Right renal pelvis (tissue), 4 donors: ENCODE measurements at places on chromosomes 4 and X. TPM values are rescaled to one million over a fixed set of nuclear protein-coding genes. Genes with fewer than 3 reads are reported as not detected.

GRCh38 chr4:174023641-174024040 lies 259.8 kb downstream of the FBXO8 start:
- DNase-seq = no peak

The HTRA3 gene
- polyA plus RNA-seq = 17.1 TPM

GRCh38 chrX:73850124-73851013 lies 287.4 kb downstream of the CHIC1 start:
- DNase-seq = no peak

- DNase-seq = no peak
Observed at GRCh38 chr4:111204797-111205196, 581.9 kb upstream of the PITX2 start.

DNA sequence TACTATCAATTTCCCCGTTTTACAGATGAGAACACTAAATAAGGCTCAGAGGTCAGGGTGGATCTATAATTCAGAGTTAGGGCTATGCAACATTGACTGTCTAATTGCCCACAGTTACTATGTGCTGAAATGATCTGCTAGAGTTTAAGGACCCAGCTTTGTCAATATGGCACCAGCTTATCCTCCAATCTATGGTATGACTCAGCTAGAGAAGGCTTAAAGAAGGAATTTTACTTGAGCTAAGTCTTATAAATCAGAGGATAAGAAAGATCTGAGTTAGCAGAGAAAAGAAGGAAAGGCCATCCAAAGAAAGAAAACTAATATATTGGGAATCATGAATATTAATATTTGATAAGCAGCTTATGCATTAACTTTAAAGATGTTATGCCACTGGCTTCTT lies 78.1 kb downstream of the ASB9 start:
- no peak for DNase-seq

The ESX1 gene
- polyA plus RNA-seq = not detected

GRCh38 chrX:79361192-79361870 lies 5.8 kb downstream of the ITM2A start:
- no peak for DNase-seq

DNA sequence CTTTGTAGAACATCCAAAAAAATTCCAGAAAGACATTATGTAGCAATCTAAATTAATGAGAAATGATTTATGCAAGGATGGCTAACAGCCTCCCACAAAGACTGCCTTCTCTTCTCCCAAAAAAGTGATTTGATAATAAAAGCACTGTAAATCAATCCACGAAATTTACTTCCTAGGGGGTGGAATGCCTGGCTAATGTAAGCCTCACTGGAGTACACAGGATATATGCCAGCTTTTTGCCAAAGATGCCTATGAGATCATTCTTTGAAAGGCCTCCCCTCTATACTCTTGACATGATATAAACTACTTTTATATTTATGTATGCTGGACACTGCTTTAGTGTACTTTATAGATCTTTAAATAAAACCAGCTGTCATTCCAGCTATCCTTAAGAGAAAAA lies 211.1 kb downstream of the ADAMTS3 start:
- no peak for DNase-seq

- DNase-seq = no peak
Observed at GRCh38 chr4:106746451-106746850, 289.7 kb downstream of the DKK2 start.

The SLITRK4 gene
- 14.3 TPM for polyA plus RNA-seq

DNA sequence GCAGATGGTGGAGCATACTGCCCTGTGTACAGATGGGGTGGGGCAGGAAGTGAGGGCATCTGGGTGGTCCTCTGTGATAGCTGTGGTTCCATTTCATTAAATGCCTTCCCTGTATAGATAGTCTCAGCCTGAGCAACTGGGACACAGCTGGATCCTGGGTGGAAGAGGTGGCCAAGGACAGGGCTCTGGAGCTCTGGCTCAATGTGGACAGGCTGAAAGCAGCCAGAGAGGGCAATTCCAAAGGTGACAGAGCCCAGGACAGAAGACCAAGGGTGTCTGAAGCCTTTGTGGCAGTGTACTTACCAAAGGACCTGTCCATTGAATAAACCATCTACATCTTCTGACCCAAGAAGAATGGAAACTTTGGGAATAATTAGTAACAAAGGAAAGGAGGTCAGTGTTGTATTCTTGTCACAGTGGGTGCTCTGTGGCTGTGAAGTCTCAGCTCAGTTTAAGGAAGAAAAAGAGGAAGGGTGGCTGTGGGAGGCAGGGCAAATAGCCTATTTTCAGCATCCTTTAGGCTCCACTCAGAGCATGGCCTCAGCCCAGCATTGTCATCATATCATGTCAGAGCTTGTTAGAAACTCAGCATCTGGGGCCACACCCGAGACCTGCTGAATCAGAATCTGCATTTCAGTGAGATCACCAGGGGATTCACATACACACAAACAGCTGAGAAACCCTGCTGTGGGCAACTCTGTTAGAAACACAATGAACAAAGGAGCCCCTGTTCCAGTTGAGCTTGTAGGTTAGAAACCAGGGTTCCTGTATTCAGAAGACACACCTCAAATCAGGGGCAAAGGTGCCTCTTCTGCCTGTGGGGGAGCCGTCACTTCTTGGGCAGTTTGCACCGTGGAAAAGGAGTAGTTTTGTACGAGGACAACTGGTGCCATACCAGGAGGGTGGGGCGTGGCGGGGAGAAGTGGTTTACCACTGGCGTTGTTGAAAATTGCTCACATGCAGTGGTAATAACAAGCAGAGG lies 168.6 kb downstream of the PTTG2 start:
- no peak for DNase-seq

The RHOH gene
- 0.28 TPM for polyA plus RNA-seq

DNA sequence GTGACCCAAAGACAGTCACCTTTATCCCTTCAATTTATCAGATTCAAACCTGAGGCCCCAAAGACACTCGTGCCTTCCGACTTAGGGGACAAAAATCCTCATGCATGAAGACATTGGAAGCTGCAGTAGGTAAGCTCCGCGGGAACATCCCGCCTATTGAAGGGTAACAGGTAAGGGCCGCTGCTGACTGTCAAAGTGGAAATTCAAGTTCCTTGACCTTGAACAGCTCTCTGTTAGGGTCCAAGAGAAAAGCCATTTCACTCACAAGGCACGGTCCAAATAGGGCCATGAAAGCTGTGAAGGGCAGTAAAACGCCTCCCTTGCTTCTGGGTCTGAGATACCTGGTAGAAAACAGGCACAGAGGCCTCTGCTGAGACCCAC lies 34.2 kb downstream of the CCDC149 start:
- DNase-seq = no peak

DNA sequence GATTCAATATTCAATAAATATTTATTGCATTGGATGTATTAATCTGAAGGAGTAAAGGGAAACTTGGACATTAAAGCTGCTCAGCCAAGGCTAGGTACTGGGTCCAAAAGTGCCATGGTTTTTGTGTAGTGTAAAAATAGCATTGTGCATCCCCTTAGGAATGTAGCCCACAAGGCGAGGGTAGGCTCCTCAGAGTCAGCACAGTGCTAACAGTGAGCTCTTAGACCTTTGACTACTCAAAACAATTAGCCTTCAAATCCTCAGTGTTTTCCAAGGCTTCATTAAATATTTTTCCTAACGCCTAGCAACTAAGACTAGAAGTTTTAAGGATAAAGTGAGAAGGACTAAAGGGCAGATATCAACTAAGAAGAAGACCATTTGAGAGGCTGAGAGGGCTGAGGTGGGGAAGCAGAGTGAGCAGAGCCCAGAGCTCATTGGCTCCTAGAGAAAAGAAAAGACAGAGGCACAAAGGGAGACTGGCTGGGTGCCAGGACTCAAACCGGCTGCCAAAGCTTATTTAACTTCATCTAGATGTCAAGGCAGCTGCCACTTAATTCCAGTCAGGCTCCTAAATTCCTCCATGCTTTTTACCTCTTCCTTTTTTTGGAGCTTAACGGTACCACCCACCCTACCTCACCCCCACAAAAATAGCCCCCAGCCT lies 17.0 kb downstream of the PRKG2 start:
- DNase-seq = no peak

- no peak for DNase-seq
Observed at GRCh38 chr4:2858451-2859217, 15.0 kb downstream of the ADD1 start.

GRCh38 chr4:38723114-38723513 lies 59.1 kb downstream of the KLF3 start:
- no peak for DNase-seq

GRCh38 chr4:8069102-8069752 lies 89.4 kb downstream of the ABLIM2 start:
- DNase-seq = no peak

GRCh38 chr4:153209410-153209809 lies 5.2 kb downstream of the TRIM2 start:
- DNase-seq = no peak

DNA sequence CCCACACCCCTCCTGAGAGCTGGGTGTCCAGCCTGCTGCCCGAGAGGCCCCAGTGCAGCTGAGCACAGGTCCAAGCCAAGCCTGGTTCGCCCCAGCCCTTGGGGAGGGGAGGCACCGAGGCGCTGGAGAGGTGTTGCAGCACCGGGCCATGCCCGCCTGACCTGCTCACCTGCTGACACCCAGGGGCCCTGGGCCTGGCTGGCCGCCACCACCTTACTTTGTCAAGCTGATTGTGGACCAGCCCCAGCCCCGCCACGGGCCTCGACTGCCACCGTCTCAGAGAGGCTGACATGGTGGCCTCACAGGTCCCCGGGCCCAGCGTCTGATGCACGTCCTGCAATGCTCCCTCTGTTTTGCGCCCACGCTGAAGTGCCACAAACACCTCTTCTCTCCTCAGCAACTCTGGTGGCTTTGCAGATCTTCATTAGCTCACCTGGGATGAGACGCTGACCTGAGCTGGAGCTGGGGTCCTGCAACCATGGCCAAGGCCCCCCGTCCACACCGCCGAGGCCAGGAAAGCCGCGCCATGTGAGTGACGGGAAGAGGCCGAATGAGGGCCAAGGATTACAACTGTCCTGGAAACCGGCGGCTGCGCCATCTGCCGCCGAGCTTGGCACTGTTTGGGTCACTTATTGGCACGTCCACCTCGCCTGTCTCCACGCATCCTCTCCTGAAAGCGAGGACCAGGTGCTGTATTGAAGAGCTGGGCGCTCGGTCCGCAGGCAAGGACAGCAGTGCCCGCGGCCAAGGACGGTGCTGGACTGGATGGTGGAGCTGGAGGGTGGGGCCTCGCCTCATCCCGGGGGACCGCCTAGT lies 7.6 kb downstream of the CPLX1 start:
- DNase-seq = no peak

The PAK3 gene
- 6.6 TPM for polyA plus RNA-seq

DNA sequence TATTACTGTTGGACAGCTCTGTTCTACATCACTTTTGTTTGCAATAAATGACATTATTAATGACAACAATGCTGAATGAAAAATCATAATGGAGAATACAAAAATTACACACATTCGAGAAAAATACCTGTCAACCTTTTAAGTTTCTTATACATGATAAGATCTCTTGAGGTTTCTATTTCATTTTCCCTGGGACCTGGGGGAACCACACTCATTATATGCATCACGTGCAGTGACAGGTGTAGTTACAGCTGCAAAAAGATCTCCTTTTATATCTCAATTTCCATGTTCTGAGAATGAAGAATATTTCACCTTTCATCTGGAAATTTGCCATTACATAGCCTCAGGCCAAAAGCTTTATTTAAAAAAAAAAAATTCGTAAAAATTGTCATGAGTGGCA lies 1347.0 kb upstream of the AGA start:
- no peak for DNase-seq

- DNase-seq = no peak
Observed at GRCh38 chr4:103204111-103204510, 6.0 kb upstream of the CENPE start.

The ARMCX2 gene
- polyA plus RNA-seq = 102 TPM

The DRP2 gene
- 1.9 TPM for polyA plus RNA-seq

The TMPRSS11A gene
- polyA plus RNA-seq = 0.03 TPM

The UGT2B10 gene
- 0.40 TPM for polyA plus RNA-seq

DNA sequence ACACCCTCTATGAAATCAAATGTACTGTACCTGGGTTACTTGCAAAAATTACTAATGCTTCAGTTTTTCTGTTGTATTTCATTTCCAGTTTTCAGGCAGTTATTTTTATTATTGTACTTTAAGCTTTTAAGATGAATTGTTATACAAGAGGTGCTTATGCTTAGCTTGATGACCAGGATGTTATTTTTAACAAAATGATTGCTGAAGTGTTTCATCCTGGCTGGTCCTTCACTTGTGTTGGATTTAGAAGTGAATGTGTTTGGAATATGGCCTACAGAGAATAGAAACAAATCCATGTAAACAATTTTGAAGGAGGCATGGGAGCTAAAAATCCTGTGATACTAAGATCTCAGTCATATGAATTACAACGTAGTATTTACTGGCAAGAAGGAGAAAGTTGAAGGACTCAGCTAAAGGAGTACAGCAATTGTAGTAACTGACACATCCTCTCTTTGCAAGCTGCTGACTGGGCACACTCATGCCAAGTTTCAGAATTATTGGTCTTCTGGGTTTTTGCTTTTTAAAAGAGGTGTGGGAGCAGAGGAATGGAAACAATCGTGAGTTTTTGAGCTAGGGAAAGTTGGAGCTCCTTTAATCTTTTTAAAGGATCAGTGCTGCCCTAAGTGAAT lies 9.2 kb downstream of the UBE2A start:
- no peak for DNase-seq

The C4orf50 gene
- 0.01 TPM for polyA plus RNA-seq

DNA sequence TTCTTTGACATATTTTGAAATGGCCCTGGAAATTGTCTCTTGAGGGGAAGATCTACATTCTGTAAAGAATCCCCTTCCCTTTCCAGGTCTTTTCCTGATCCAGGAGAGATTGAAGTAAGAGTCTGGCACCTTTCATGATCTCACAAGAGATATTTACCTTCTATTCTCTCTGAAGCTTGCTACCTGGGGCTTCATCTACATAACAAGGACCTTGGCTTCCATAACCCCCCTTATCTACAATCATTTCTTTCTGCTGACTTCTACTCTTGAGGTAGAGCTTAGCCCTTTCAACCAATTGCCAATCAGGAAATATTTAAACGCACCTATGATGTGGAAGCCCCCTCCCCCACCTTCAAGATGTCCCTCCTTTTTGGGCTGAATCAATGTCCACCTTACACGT lies 383.7 kb upstream of the MAGEB18 start:
- no peak for DNase-seq

DNA sequence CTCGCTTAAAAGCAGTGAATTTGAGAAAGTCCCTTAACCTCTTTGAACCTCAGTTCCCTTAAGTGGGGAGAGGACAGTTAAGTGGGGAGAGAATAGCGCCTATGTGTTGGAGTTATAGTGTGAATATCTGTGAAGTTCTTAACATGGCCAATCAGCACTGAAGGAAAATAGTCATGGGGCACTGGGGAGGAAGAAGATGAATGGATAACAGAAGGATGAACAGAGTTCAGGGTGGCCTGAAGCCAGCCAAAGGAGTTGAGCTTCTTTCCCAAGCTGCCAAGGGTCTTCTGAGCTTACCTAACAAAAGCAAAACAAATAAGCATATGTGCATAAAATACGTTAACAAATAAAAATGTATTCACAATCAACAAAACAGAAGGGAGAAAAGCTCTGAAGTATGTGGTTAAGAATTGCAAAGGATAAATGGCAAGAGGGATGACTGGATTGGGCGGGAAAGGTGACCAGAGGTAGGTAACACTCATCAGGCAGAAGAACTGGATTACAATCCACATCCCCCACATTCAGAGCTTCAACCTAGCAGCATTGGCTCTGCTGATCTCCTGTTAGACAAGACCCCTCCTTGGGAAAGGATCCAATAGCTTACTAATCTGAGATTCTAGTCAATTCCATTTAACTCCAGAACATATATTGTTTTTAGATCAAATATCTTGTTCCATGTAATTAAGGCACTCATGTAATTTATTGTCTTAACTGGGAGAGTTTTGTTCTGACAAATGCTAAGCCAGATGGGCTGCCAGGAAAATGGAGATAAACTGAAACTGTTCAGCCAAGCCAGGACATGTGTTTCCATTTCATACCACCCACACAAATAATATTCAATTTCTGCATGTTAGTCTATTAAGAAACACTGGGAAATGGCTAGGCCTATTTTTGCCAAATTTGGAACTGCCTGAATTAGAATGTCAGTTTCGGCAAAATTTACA lies 221.2 kb downstream of the LDB2 start:
- DNase-seq = no peak
